ENCODE measurements at places on chromosomes 16 and 17. TPM values are rescaled to one million over a fixed set of nuclear protein-coding genes. Genes with fewer than 3 reads are reported as not detected.
A peak's percentile ranks its signal among the peaks of the same experiment; 100 is the strongest.

GRCh38 chr17:28540231-28540630 lies 12.2 kb downstream of the UNC119 start:
- DNase-seq = no peak

GRCh38 chr16:66205287-66206231 lies 160.9 kb upstream of the CDH5 start:
- DNase-seq = no peak

- no peak for DNase-seq
Observed at GRCh38 chr17:33602981-33603380, 309.9 kb upstream of the ASIC2 start.

DNA sequence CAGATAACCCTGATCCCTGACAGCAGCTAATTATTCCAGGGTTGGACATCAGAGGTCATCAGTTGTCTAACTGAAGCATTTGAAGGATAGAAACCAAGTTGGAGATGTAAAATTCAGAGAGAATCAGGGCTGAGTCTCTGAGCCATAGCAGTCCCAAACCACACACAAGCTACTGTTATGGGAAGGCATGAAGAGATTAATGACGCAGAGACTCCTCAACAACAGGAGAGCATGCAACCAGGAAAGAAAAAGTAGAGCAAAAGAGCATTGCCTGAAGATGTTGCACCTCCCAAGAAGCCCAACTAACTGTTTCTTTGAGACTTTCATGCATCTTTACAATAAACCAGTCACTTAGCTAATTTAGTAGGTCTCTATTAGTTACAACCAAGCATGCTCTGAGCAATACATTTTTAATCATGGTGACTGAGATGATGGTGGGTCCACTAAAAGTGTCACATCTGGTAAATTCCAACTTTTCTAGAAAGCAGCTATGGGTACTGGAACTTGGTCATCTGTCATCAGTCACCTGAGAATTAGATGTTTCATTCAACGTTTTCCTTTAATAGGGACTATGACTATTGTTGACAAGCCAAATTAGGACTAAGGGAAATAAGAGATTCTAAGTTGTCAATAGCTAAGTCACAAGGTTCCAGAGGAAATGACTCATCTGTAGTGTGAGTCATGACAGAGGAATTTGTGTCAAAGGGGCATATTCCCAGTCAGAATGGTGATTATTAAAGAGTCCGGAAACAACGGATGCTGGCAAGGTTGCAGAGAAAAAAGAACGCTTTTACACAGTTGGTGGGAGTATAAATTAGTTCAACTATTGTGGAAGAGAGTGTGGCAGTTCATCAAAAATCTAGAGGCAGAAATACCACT lies 239.8 kb downstream of the CHD9NB start:
- DNase-seq = no peak

DNA sequence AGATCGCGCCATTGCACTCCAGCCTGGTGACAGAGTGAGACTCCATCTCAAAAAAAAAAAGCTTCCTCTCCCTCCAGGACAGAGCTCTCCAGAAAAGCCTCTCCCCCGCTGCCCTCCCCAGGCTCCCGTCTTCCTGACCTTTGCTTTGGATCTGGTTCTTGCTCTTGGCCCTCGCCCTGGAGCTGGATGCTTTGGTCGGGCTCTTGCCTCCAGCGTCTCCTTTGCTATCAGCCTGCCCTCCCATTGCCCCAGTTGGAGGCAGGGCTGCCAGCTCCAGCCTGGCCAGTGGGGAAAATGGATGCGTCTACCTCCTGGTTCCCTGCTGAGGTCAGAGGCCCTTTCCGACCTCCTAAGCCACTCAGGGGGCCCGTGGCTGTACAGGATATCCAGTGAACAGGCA lies 35.9 kb downstream of the TRARG1 start:
- DNase-seq = no peak

DNA sequence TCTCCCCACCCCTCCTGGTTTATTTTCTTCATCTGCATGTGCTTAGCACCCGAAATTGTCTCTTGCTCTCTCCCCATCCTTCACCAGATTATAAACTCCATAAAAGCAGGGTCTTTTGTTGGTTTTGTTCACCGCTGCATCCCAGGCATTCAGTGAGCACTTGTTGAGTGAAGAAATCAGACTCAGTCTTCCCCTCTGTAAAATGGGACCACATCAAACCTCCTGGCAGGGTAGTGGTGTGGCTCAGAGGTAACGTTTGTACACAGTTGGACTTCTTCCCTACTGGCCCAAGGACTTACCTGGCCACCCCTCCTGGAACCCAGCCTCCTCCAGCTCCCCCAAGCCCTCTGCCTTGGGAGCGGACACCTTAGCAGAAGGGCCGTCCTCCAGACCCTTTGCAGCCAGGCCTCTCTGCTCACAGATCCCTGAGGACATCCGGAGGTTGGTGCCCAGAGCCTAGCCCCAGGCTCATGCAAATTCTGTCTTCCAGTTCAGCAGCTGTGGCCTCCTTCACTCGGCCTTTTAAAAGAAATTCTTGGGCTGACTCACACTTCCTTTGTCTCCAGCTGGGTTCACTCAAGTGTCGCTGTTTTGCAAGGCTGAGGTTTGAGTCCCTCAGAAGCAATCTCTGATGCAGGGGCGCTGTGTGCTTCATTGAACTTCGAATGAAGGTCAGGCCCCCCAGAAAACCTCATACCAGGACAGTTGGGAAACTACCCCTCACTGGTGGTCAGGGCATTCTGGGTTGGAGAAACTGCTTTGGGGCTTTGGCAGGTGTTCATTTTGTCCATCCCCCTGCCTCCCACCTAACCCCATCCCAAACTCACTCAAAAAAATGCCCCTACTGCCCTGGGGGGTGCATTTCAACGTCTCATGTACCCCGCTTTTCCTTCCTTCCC lies 16.8 kb upstream of the RMI2 start:
- DNase-seq = peak; percentile 91

DEXI gene
- 37.5 TPM for polyA plus RNA-seq

PAQR4 gene
- polyA plus RNA-seq = 12.4 TPM

- peak; percentile 37 for DNase-seq
Observed at GRCh38 chr17:44828919-44829522, 1.1 kb downstream of the GJC1 start.

YBX2 gene
- polyA plus RNA-seq = 1.2 TPM

CDRT4 gene
- polyA plus RNA-seq = 18.5 TPM

- DNase-seq = no peak
Observed at GRCh38 chr17:40303009-40303657, 5.8 kb upstream of the RARA start.

ABCC3 gene
- 61.4 TPM for polyA plus RNA-seq

- DNase-seq = peak; percentile 41
Observed at GRCh38 chr16:50213939-50214519, 52.3 kb upstream of the ADCY7 start.

IRX6 gene
- polyA plus RNA-seq = 12.1 TPM

DNA sequence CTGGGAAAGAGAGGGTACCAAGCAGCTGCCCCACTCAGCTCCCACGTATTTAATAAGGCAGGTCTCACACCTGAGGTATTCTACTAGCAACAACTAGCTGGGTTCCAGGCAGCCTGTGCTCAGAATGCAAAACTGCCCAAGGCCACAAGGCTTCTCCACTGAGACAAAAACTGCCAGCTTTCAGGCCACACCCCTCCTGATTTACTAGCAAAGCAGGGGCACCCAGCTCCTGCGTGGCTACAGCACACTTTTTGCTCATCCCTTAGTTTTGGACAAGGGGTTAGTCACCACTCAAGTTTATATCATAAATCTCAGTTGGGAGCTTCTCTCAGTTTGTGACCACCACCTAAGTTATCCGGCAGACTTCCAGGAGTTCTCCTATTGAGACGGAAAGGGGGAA lies 494.6 kb downstream of the CDH11 start:
- DNase-seq = no peak

GNGT2 gene
- 3.1 TPM for polyA plus RNA-seq

DNA sequence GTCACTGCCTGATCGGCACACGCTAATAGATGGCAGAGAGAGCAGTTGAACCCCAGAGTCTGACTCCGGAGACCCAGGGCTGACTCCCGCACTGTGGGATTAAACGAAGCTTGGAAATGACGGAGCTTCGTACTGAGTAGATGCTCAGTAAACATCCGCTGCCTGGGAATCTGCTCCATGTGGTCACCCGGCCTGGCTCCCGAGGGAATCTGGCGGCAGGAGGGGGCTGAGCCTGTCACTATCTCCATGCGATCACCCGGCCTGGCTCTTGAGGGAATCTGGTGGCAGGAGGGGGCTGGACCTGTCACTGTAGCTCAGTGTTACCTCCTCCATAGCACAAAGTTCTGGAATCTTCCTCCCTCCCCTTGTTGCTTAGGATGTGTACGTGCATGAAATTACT lies 139.7 kb upstream of the CIBAR2 start:
- no peak for DNase-seq

- DNase-seq = no peak
Observed at GRCh38 chr17:12590417-12590816, 75.3 kb upstream of the MYOCD start.

DNA sequence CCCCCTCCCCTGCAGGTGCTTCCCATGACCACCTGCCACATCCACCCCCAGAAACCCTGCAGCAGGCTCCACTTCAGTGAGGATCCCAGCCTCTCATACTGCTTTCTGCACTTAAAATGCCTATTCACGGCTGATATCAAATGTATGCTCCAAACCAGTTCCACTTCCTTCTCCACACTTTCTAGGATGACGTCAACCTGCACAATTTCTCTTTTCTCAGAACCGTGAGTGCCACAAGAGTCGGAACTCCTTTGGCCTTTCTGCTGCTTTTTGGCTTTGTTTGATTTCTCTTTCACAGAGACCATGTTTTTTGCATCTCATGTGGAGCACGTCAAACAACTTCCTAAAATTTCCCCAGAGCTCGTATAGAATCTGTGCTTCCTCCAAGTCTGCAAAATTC lies 378.8 kb upstream of the TNRC6C start:
- DNase-seq = peak; percentile 49

TBC1D26 gene
- 0.86 TPM for polyA plus RNA-seq

DNA sequence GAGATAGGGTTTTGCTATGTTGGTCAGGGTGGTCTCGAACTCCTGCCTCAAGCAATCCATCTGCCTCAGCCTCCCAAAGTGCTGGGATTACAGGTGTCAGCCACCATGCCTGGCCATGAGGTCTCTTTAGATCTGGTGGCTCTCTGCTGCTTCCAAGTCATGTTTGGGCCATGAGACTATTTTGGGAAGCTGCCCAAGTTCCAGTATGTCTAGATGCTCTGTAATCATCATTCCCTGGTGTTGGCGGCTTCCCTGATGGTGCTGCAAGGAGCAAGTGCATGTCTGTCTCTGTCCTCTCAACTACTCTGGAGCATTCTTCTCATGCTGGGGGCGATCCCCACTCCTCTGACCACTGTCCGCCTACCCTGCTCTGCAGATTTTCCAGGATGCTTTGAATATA lies 6.4 kb upstream of the ODF4 start:
- DNase-seq = no peak

SDR42E2 gene
- 0.07 TPM for polyA plus RNA-seq

DNA sequence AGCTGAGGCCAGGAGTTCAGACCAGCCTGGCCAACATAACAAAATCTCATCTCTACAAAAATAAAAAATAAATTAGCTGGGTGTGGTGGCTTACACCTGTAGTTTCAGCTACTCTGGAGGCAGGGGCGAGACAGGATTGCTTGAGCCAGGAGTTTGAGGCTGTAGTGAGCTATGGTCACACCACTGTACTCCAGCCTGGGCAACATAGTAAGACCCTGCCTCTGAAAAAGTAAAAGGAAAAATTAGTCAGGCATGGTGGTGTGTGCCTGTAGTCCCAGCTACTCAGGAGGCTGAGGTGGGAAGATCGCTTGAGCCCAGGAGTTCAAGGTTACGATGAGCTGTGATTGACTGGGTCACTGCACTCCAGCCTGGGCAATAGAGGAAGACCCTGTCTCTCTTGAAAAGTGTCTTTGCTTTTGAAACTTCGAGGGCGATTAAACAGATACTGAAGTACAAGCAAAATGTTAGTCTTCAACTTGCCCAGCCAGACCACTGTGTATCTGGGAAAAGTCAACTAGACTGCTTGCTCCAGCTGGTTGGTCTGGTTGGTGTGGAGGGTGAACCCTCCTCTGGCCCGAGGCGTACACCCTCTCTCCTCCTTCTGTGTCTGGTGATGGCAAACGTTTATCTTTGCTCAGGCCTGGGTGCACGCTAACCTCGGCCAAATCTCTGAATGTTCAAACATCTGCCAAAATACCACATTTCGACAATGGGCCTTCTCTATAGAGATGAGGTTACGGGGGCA lies 174.9 kb downstream of the RAB11FIP4 start:
- DNase-seq = no peak

ZNF624 gene
- 9.3 TPM for polyA plus RNA-seq

DNA sequence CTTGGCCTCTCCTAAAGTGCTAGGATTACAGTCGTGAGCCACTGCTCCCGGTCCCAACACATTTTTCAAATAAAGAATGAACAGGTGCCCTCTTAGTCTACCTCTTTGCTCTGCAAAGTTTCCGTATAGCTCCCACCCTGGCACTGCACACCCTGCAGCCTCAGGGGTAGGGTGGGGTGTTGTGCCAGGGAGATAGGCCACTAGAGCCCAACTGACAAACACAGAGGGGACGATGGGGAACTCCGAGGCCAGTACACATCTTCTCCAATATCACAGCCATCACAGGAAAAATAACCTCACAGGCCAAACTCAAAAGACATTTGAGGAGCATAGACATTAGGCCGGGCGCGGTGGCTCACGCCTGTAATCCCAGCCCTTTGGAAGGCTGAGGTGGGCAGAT lies 2.7 kb upstream of the SLC12A4 start:
- DNase-seq = no peak

GRCh38 chr16:66479661-66480264 lies 52.7 kb downstream of the BEAN1 start:
- no peak for DNase-seq

DNA sequence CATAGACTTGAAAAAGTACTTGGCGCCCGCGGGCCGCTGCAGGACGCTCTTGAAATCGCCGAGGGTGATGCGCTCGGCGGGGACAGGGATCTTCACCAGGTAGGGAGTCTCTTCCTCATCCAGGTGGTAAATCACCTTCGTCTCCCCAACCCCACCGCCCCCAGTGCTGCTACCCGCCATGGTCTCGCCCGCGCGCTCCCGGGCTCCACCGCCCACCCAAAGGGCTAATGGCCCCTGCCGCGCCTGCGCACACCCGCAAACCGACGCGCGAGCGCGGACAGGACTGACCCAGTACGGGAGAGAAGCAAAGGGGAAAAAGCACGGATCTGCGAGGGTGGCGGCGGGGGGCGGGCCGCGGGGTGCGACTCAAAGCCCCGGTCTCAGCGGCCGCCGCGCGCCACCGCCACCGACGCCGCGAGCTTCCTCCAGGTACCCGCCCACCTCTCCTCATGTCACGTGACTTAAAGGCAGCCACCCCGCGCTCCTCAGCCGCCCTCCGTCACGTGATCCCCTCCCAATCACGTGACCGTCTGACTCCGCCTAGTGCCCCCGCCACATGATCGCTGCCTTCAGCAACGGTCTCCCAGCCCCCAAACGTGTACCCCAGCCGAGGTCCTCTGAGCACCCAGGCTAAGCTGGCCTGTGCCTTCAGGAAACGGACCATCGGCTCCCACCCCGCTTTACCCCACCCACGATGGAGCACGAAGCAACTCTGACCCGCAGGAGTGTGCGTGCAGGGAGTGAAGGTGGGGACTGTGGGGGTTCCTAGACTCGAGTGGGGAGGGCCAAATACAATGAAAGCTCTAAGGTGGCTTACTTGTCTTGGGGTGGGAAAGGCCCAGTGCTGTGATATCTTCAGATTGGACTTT lies at the start of gene DVL2:
Gene DVL2 (minus strand): TSS at position 435 of the 869 bp plus-strand sequence. CDS start 255 bp downstream, at position 180.
- peak; percentile 94 for DNase-seq

All from right lung (tissue), 10 donors.